ENCODE measurements at places on chromosomes 6 and 20.
A peak's percentile ranks its signal among the peaks of the same experiment; 100 is the strongest.

DNA sequence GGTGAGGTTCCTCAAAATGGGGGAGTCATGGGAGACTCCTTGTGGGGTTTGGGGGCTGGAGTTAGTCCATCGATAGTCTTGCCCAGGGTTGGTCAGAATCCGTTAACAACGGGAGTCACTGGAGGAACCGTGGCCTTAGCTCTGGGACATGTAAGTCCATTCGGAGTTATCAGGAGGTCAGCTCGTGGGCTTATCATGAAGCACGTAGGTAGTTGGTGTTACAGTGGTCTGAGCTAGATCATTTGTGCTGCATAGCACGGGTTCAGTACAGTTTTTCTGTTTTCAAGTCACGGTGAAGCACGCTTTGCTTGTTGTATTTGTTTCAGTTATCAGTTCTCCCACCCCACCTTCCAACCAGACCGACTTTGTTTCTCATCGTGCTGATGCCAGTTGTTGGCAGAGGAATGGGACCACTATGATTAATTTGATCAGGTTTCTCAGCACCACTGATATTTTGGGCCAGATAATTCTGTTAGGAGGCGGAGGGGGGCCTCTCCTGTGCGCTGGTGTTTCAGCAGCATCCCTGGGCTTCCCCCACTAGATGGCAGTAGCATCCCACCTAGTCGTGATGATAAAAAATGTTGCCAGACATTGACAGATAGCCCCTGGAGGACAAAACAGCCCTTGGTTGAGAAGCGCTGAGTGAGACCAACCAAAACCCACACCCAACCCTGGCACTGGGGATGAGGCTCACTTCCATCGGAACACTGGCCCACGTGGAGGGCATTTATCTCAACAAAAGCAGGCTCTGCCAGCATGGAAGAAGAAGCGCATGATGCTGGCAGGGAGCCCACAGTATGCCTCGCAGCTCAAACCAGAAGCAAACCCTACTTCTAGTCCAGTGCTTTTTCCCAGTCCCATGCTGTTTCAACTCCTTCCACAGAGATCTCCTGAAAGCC, 2.2 kb upstream of the APMAP start:
- peak; percentile 56 for DNase-seq

- DNase-seq, result no peak
Measured at GRCh38 chr6:43024436-43024835, 3.0 kb downstream of the RRP36 start.

DNA sequence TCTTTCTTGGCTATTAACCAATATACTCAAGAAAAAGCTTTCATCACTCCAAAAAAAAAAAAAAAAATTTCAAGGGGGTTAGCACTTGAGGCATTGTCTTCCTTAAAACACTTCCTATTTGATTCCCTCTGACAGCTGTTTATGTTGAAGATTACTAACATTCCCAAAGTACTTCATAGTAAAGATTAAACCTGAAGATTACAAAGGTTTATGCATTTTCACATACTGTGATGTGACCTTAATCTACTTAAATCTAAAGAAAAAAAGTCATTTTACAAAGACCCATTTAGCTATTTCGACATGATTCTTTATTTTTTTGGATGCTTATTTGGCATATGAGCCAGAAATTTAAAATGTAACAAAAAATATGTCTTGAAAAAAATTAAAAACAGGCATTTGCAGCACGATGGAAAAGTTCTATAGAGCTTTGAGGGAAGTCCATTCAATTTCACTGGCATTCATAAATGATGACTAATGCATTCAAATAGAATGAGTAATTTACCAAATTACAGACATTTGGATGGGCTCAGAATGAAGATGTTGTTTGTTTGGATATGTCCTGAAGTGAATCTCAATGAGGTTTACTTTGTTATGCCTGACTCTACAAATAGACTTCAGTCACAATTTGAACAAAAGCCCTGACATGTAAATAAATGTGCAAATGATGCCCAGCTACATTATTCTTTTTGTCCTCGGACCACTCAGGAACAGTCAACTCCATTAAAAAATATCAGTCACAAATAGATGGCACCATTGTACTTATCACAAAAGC, 674.6 kb upstream of the MARCKS start:
- DNase-seq, result no peak

DNA sequence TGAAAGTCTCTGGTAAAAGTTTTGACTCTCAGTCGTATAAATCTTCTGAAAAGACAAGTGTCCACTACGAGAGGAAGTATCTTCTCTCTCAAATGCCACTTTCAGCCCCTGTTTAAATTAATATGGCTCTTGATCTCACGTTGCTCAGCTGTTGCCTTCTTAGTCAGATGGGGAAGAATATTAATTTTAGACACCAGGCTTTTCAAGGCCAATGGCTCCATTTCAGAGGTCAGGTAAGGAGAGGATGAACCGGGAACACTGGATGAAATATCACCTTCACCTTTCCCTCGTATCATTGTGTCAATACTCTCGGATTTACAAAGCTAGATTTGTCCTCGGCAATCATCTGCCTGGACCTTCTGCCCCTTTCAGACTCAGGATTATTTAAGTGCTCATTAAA, at the start of gene MYLK4:
Gene MYLK4 (minus strand): TSS at position 91 of the 400 bp plus-strand sequence. CDS start 1,628 bp downstream, outside the sequence.
- DNase-seq, result no peak

DNA sequence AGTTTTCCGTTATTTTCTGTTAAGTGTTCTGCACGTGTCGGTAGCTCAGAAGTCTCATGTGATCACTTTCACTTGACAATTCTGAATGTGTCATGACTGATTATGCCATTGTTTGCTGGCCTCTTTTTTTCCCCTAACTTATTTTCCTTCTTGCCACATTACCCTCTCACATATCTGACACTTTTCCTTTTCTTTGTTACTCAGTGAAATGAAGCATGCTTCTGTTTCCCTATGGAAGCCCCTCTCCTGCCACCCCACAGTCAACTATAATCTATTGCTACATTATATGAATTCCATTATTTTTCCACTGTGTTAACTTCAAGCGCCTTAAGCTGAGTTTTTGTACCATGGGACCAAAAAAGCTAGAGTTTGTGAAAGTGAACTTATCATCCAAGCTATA, 531.6 kb upstream of the HS3ST5 start:
- no peak for DNase-seq

Data from NCI-H1694 (cell line).